Hair follicular keratinocyte (primary cell): ENCODE measurements at places on chromosomes 2 and 18. TPM values are rescaled to one million over a fixed set of nuclear protein-coding genes. Genes with fewer than 3 reads are reported as not detected.

Gene ST8SIA3
- total RNA-seq: not detected in 2 replicates

Gene TMEM214
- 24.7 and 27.8 TPM in 2 replicates for total RNA-seq

Gene WDR35
- total RNA-seq: 5.5 and 5.7 TPM in 2 replicates

Gene SETBP1
- 1.9 and 4.7 TPM in 2 replicates for total RNA-seq

Gene ANO7
- total RNA-seq: 0.16 and 0.23 TPM in 2 replicates

Gene DHRS9
- total RNA-seq: not detected in 2 replicates
